Cortex of kidney (tissue), 1 donor: ENCODE measurements at places on chromosomes 2 and 18.

- DNase-seq = no peak
Measured at GRCh38 chr2:45191976-45192375, 182.7 kb upstream of the SIX2 start.

GRCh38 chr2:124877141-124877577 lies 852.1 kb downstream of the CNTNAP5 start:
- DNase-seq = no peak

- no peak for DNase-seq
Measured at GRCh38 chr2:238657132-238658053, 190.5 kb upstream of the TWIST2 start.

GRCh38 chr2:37284381-37284780 lies 40.3 kb downstream of the PRKD3 start:
- no peak for DNase-seq

DNA sequence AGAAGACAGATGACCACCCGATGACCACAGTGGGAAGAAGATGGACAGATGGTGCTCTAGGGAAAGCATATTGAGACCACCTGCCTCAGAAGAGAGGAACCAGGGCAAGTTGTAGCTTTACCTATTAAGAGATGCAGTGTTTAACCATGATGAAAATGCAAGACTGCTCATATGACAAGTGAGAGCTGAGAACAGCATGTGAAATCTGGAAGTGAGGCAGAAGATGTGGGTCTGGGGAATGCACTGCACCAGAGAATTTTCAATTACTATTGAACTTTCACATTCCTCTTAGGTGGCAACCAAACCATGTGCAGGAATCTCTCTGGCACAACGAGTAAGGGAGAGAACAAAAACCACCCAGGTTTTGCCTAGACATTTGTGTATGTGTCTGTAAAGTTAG lies 184.8 kb upstream of the CRIM1 start:
- DNase-seq = no peak

DNA sequence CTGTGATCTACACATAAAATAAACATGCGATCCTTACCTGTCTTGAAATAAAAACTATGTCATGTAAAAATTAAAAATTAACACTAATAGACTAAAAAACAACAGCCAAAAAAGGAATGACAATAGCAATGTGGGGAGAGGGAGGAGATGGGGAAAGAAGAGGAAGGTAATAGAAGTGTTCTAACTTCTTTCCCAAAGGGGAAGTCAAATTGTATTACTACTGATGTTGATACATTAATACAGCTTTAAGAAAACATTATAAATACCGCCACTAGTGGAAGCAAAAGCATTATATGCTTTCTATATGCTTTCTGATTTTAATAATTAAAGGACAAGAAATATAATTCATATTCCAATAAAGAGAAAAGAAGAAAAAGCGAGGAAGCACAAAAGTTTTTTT lies 22.2 kb downstream of the ZNF516 start:
- no peak for DNase-seq

DNA sequence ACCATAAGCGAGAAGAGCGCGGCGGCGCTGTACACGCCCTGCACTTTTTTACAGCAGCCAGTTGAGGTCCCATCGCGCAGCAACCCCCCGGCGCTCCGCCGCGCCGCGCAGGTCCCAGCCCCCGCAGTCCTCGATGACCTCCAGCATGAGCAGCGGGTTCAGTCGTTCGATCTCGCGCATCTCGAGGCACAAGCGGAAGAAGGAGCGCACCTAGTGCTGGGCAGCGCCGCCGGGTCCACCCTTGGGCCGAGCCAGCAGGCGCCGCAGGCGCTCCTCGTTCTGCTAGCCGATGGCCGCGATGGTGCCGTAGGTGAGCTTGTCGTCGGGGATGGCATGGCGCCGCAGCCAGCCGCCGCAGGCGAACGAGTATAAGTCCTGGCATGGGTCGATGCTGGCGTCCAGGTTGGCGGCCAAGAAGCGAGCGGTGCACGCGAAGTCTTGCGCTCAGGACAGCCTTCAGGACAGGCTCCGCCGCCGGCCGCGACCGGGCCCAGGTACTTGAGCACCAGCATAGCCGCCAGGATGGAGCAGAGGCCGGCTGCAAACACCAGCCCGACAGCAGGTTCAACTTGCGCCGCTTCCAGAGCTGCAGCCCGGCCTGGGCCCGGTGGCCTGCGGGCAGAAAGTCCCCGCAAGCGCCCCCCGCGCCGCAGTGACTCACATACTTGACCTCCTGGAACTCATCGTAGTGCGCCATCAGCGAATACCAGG lies 8.3 kb downstream of the ALPP start:
- DNase-seq = no peak

- no peak for DNase-seq
Measured at GRCh38 chr2:220315098-220315823, 687.8 kb downstream of the SLC4A3 start.

- no peak for DNase-seq
Measured at GRCh38 chr18:63511285-63511684, 30.9 kb upstream of the SERPINB12 start.

- no peak for DNase-seq
Measured at GRCh38 chr18:75658330-75658729, 230.8 kb upstream of the SMIM21 start.

DNA sequence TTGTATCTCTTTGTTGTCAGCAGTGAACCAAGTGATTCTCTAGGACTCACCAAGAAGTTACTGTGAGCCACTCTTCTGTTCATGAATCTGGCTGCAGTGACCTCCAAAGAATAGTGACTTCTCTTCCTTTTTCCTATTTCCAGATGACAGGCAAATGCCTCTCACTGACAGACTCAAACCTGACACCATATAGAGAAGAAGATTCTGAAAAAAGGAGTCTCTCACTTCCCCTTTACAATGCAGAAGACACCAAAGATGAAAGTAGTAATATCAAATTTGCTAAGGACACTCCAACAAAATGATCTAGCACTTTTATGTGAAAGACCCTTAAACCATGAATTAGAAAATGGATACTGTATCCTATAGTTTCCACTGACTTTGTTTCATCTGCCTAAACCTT lies 44.4 kb upstream of the SETBP1 start:
- no peak for DNase-seq

- DNase-seq = no peak
Measured at GRCh38 chr2:231920366-231920765, 5.8 kb downstream of the NPPC start.

DNA sequence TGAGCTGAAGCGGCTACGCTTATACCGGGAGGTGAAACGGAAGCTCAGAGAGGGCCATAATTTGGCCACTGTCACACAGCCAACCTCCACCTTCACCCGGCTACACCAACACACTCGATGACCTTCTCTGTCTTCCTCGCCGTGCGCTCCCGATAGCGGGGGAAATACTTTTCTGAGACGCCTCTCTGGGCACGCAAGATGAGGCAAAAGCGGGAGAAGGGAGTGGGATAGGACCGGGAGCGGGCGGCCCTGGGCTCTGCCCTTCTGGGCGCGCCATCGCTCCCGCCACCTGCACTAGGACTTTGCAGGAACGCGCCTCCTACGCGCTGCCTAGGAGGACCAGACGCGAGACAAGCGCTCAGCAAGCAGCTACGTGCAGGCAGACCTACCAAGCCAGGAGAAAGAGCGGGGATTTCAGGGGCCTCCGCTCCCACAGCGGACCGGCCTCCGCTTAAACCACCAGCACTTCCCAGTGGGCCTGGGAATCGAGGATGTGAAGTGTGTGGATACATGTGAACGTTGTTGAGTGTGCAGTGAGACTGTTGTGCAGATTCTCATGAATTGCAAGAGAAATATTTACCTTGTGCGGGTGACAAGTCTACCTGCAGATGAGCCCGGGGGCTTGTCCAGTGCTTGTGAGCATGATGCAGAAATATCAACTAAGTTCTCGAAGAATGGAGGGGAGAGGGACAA lies 11.4 kb downstream of the SIX3 start:
- DNase-seq = no peak

GRCh38 chr2:2899826-2900225 lies 477.8 kb downstream of the EIPR1 start:
- DNase-seq = no peak

DNA sequence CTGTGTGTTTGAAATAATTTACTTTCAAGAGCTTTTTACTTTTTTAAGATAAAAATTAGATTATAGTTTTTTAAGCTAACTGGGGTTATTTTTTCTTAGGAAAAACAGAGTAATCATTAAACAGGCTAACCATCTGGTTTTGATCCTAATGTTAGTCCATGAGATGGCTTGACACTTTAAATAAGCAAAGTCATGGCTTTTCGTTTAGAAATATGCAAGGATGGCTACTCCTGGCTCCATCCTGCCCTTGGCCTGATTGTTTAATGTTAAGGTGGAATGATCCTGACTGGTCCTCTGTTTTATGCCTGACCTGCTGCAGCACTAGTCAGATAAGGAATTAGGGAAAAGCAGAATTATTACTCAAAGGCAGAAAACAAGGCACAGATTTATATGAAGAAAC lies 39.7 kb upstream of the PNPT1 start:
- no peak for DNase-seq

GRCh38 chr2:170162271-170162632 lies 15.7 kb upstream of the MYO3B start:
- no peak for DNase-seq

DNA sequence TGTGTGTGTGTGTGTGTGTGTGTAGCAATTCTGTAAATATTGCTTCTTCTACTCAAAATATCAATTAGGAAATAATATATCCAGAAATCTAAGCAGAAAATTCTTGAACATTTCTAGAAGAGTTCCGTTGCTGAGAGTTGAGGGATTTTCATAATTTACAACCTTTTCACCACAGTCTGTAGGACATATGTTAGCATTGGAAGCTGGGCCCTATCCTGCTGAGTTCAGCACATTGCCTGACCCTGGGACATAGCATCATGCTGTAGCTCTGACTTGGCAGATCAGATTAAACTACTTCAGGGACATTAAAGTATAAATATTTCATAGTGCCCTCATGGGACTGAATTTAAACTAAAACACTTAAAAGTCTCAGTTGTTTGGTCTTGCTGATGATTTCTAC lies 129.2 kb upstream of the KCNH7 start:
- no peak for DNase-seq

DNA sequence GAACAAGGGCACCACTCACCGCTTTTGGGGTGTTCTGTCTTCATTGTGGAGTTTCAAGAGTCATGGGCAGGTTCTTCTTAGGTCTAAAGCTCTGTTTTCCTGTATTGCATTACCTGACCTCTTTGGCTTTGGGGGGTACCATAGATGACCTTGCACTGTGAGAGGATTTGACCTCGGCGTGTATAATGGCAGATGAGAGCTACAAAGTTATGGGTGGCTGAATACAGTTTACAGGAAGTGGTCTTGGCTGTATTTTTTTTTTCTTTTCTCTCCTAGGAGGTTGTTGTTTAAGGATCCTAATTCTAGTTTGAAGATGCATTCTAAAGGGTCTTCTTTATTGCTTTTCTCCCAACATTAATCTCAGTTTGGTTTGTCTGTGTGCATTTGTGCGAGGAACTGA lies 11.5 kb downstream of the GAL3ST2 start:
- DNase-seq = no peak

DNA sequence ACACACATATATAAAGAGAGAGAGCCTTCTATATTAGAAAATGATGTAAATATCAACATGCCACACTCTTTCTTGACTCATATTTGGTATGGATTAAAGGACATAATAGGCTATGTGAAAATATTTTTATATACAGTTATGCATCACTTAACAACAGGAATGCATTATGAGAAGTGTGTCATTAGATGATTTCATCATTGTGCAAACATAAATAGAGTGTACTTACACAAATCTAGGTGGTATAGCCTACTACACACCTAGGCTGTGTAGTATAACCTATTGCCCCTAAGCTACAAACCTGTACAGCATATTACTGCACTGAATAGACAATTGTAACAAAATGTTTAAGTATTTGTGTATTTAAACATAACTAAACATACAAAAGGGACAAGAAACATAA lies 354.8 kb upstream of the CNTNAP5 start:
- no peak for DNase-seq

DNA sequence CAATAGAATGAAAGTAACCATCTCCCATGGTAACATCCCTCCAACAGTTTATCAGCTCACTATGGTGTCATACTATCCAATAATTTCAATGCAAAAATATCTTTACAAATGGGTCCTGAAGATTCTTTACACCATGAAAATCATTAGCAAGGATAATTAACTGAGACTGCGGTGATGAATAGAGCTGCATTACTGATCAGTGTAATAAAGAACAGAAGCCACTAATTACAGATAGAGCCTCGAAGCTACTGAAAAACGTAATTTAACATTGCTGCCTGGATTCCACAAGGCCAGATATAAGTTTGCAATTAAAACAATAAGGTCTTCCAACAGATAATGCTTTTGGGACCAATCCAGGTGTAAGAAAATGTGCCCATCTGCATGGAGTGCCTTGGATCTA lies 1245.8 kb upstream of the SLC39A10 start:
- no peak for DNase-seq

DNA sequence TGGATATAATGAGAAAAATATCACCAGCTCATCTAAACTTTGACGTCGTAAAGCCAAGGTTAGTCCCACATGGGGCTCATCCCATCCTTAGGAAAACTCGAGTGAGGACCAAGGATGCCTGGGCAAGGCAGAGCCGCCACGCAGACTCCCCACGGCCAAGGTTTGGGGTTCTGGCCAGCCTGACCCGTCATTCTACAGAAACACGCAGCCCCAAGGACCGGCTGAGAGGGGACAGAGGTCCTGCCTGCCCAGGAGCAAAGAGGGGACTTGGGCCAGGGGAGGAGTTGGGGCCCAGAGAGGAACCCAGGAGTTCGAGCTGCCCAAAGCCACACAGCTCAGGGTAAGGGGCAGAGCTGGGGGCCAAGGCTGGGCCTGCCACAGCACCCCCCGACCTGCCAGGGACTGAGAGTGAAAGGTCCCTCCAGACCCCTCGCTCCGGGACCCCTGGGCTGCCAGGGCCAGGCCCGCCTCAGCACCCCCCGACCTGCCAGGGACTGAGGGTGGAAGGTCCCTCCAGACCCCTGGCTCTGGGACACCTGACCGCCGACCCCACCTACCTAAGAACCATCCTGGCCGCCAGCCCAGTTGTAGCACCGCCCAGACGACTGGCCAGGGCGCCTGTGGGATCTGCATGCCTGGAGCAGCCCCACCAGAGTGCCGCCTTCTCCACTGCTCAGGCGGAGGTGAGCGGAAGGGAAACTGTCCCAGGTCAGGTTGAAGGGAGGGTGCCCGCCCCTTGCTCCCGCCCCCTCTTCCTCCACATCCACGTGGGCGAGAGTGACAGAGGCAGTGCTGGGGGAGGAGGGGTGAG lies at the start of gene PDCD1:
TSS of gene PDCD1 (minus strand) at position 689 of the 811 bp plus-strand sequence. CDS start at position 633, 56 bp downstream.
- DNase-seq = no peak

DNA sequence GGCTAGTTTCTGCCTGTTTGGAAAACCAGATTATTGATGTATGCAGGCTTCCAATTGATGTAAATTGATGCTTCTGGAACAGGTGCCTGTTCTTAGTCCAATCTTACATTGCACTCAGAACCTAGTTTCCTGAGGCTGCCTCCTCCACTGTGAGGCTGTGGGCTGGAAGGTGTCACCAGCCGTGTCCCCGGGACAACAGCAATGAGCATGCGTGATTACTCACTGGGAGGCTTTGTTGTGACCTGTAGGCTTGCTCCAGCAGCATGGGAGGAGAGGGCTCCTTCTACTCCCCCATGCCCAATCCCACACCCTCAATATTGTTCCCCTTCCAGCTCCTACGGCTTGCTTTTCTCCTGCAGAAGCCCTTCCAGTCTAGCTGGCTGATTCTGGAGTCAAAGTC lies 11.1 kb downstream of the RSAD2 start:
- DNase-seq = no peak
